Activated effector memory CD4-positive, alpha-beta T cell treated with anti-CD3 and anti-CD28 coated beads, Interleukin-2, amount 50 U/mL, for 16 hours (primary cell): ENCODE measurements at places on chromosomes 4 and X.

DNA sequence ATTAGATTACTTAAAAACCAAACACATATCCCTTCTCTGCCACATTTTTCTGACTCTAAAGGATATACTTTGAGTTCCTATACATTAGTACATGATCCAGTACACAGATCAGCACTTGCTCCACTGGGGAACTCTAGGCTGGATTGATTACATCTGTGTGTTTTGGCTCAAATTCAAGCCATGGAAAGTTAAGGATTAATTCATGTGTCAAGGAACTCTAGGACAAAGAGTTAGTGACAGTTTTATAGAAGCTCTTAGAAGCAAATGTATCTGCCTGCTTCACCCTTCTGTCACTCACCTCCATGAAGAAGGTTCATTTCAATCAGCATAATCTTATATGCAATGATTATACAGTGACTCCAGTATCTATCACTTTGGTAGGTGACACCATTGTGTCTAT, 43.2 kb downstream of the SCFD2 start:
- DNase-seq: no peak

DNA sequence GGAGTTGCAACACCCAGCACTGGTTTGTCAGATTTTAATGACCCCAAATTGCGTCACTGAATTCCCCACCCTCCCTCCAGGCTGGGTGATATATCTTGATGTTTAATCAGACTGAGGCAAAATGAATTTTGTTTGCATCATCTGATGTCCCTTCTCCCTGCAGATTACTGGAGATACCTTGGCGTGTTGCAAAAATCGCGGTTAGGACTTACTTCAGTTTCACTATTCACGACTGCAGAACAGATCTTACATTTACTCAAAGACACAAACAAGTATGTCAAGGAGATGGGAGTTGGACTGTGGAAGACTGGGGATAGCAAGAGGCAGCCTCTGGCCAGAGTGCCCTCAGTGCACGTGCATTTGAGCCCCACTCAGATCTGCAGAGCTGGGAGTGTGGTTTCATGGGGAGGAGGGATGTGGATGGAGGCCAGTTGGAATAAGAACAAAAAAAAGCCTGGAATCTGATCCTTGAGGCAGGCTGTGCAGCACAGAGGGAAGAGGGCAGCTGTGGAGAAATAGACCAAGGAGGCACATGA, 92.2 kb upstream of the MTM1 start:
- DNase-seq: no peak

- no peak for DNase-seq
Measured at GRCh38 chr4:169933531-169933930, 92.7 kb downstream of the MFAP3L start.

GRCh38 chrX:22430701-22431100, 158.0 kb downstream of the CBLL2 start:
- no peak for DNase-seq

GRCh38 chrX:38891641-38892413, 90.6 kb downstream of the MID1IP1 start:
- no peak for DNase-seq

- DNase-seq: no peak
Measured at GRCh38 chrX:19789782-19790181, 97.6 kb downstream of the SH3KBP1 start.

DNA sequence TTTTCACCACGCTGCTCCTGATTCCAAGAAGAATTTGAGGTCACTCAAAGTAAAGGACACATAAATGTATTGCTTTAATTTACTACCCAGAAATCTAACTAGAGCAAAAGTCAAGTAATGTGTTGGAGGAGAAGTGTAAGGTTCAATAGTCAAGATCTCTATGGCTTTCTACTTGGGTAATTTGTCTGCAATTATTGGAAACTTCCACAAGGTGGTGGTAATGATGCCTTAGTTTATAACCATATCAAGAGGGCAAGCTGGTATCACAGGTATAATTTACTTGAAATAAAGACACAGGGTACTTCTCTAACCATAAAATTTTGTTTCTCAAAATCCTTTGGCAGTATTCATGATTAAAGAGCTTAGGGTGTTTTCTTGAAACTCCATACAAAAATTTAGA, 10.2 kb upstream of the GRIA3 start:
- no peak for DNase-seq

DNA sequence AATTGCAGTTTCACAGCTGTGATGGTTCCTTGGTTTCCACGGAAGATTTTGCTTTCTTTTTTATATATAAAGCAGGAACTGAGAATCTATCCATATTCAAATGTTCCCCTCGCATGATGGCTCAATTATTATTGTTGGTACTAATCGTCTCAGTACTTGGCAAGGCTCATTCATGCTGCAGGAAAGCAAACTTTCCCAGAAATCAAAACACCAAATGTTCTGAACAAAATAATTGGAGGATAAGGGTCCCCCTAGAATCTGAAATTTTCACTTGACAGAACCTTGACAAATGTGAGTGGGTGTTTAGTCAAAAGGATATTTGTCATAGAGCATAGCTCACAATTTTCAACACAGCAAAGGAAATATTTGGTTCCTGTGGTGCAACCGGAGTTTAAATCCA, 1598.6 kb upstream of the PCDH7 start:
- no peak for DNase-seq

GRCh38 chr4:159547645-159548308, 444.9 kb downstream of the RAPGEF2 start:
- no peak for DNase-seq

DNA sequence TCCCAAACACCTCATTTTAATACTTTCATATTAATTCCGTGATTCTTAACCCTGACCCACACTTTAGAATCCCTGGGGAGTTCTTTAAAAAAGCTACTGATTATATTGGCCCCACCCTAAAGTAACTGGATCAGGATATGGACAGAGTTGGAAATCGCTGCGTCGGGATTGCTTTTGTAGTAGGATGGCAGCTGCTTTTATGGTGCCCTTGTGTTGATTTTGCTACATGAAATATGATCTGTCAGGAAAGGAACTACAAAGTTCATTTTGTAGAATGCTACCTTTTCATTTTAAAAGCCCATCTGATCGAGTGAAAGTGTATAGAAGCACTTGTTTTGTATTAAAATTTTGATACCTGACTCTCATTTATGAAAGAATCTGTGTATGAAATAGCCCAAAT, 43.6 kb downstream of the TMEM131L start:
- DNase-seq: no peak

- DNase-seq: no peak
Measured at GRCh38 chrX:460823-461640, 74.3 kb upstream of the PPP2R3B start.

GRCh38 chr4:168397611-168398169, 79.1 kb upstream of the DDX60 start:
- no peak for DNase-seq

GRCh38 chrX:39822133-39822748, 275.5 kb downstream of the BCOR start:
- DNase-seq: no peak

- DNase-seq: no peak
Measured at GRCh38 chr4:88018466-88018865, 11.0 kb downstream of the PKD2 start.

- no peak for DNase-seq
Measured at GRCh38 chr4:172547724-172548123, 620.9 kb upstream of the GALNT7 start.

DNA sequence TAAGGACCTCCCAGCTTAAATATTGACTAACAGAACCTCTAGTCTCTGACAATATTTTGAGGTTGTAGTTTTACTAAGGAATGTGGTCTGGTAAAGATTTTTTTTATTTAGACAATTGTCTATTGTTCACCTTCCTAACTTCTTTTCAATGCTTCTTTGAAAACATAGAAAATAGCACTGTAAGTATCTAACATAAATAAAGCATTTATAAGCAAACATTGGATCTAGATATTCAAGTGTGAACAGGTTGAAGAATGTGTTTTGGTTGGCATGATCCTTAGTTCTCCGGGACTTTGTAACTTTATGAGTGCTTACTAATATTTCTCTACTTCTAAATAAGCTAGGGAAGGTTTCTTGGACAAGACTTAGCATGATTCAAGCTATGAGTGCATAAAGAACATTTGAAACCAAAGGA, 285.4 kb upstream of the ARSJ start:
- DNase-seq: no peak

- DNase-seq: no peak
Measured at GRCh38 chr4:144872508-144873225, 225.3 kb downstream of the ANAPC10 start.

DNA sequence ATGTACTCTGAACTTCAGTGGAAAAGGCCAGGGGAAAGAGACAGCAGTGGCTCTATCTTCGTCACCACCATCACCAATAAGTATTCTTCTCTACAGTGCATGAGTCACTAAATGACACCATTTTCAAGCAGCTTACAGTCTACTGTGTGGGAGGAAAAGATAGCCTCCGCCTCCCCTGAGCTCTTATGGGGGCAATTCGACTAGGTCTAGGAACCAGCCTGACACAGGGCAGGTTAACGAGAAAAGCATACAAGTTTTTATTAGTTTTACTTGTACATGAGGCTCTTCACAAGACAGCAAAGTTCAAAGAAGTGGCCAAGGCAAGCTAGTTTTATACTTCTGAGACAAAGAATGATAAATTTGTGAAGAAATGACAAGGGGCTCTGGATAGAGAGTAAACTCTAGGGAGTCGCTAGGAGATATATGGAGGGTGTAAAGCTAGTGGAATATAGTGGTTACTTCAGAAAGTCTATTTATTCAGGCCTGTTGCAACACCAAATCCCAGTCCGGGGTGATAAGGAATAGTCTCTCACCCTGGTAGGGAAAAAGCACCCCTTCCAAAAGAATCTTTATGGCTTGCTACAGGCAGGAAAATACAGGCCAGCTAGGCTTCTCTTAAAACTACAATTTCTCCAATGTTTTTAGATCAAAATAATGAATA, 49.7 kb downstream of the SCD5 start:
- DNase-seq: no peak

DNA sequence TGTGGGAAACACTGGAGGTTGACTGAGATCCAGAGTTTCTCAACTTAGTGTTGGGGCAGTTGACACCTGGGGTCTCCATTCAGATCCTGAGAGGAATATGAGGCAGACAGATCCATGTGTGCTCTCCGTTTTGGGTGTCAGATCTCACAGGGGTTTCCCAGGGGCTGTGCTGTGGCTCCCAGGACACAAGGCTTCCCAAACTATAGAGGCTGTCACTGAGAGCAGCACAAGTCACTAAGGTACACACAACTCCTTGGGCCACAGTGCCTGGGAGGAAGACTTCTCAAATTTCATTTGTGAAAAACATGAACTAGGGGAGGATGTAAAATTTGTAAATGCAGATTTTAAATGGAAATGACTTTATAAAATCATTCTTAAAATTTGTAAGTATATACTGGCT, 363.6 kb downstream of the FBXO8 start:
- no peak for DNase-seq

- no peak for DNase-seq
Measured at GRCh38 chrX:39779952-39780783, 317.6 kb downstream of the BCOR start.

DNA sequence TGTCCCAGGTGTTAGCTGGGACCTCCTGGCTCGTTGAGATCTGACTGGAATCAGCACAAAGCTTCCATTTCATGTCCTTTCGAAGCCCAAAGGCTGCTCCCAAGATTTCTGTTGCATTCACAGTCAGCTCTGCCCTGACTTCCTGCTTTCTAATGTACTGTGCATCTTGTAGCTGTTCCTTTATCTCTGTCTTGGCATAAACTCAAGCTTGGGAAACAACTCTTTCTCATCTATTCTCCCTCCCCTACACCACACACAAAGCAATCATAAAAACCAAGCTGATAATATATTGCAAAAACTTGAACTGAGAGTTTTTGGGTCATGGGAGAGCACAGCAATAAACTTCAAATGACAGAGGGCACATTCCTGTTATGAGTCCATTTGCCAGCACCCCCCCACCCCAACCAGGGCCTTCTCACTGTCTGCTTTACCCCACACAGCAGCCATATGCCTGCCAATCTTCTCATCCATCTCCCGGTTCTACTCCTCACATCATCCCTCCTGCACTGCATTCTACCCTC, 76.3 kb downstream of the SYNPO2 start:
- DNase-seq: no peak

DNA sequence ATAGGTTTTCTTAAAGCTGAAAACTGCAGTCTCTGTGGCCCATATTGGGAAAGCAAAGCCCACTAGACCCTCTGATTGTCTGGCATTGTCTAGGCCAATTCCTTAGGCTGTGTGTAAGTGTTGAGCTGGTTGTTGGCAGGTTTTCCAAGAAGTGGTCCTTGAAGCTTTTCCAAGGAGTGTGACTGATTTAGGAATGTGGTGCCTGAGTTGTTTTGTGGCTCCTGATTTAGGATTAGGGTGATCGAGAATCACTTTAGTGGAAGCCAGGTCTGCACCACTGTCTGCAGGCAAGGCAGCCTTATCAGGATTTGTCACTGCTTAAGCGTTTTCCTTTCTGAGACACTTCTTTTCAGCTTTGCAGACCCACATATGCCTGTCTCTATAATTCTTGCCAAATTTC, 339.0 kb upstream of the DDX53 start:
- DNase-seq: no peak

DNA sequence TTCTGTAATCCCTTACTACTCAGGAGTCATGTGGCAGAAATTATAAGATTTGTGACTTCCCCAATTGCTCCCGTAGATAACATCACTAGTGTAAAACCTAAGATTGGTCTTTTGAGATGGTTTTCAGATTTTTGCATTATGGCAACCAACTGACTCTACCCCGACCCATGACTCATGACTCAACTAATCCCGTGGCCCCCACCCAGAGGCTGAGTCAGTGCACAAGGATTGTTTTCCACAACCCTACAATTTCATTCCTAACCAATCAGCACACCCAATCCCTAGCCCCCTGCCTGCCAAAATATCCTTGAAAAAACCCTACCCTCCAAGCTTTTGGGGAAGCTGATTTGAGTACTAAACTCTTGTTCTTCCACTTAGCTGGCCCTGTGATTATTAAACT, 109.4 kb upstream of the FAM9C start:
- DNase-seq: no peak

GRCh38 chr4:48970471-48970921, 15.6 kb upstream of the CWH43 start:
- DNase-seq: no peak

DNA sequence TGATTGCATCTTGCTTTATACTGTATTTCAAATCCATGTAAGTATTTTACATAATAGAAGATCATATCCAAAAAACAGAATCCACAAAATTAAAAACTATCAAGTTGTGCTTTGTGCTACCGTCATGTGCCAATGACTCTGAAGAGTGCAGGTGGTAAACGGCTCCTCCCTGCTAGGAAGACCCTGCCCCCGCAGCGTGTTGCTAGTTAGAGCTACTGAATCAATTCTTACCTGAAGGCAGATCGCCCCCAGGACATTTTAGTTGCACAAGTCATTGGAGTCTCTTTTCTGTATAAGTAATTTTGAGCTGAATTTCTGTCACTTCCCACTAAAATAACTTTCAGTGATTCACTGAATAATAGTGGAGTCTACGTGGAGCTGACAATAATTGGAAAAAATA, 599.5 kb upstream of the ZFP42 start:
- DNase-seq: no peak

GRCh38 chr4:95821867-95822266, 18.0 kb upstream of the PDHA2 start:
- DNase-seq: no peak

- no peak for DNase-seq
Measured at GRCh38 chr4:7610022-7610670, 175.4 kb upstream of the PSAPL1 start.
